ENCODE measurements at places on chromosomes 1 and 21.

DNA sequence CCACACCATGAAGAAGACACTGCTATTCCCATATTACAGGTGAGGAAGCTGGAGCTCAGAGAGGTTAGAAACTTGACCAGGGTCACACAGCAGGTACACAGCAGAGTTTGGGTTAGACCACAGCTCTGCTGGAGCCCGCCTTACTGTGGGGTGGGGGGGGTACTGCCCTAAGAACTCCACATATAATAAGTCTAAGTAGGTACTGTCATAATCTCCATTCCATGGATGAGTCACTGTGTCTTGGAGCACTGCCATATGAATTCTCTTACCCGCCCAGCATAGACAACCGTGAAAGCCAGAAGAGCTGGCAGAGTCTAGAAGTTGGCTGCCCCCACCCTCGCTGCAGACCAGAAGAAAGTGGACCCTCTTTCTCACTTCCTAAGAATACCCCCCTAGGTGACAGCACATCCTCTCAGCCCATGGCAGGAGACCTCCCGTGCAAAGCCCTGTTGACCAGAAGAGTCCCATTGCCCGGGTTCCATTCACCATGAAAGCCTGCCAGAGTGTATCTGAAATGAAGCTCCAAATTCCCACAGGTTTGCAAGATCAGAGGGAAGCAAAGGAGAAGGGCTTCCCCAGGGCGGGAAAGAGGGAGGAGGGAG is 5.2 kb upstream of the PLA2G2D start:
- no peak for DNase-seq

DNA sequence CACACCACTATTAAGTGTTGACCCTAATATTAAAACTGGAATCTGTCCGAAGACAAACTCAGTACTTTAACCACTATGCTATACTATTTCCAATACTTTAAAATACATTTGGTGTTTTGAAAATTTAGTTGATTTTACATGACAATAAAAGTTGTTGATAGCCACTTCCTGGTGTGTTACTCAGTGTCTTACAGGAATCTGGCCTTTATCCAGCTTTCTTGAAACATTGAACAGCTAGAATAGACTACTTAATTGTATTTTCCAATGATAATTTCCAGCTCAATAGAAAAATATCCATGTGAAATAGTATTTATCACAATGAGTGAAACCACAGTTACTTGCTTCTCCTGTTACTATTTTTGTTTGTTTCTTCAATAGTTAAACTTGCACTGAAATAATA is 369.6 kb upstream of the ADGRL4 start:
- no peak for DNase-seq

GRCh38 chr1:156959925-156960324 is 39.5 kb downstream of the LRRC71 start:
- DNase-seq = no peak

DNA sequence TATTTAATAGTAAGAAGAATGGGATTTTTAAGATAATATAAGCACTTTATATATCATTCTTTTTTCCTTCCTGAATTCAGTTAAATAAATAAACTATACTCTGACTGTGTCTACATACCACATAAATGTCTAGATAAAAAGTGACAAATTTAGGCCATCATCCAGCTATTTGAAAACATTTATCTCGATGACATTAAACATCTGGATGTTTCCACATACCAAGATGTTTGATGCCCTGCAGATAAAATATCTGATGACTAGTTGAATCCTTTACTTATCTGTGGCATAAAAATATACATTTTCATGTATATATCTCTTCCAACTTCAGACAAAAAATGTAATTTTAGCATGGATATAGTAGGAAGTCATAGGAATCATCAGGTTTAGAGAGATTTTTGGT is 348.3 kb downstream of the DPYD start:
- DNase-seq = no peak

GRCh38 chr21:16084776-16085364 is 355.1 kb downstream of the USP25 start:
- DNase-seq = no peak

DNA sequence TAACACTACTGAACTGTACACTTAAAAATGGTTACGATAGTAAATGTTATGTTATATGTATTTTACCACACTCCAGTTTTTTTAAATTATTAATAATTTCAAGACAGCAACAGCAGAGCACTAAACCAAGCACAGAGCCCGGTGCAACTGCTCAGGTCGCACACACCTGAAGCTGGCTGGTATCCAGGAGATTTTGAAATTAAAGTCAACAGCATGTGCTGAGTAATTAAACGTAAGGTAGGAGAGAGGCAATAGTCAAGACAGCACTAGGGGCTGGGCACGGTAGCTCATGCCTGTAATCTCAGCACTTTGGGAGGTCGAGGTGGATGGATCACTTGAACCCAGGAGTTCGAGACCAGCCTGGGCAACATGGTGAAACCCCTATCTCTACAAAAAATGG is 35.1 kb upstream of the SLC30A10 start:
- DNase-seq = no peak

DNA sequence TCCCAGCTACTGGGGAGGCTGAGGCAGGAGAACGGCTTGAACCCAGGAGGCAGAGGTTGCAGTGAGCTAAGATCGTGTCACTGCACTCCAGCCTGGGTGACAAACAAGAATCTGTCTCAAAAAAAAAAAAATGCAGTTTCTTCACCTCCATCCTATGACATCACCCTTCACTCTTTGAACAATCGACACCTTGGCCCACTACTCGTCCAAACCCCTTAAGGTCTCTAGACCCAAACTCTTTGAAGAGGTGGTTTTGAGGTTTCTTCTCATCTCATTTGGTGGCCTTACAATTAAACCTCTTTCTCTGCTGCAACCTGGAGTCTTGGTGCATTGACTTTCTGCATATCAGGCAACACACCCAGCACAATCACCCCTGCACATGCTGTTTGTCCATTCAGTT is 86.1 kb downstream of the SLC16A1 start:
- DNase-seq = no peak

DNA sequence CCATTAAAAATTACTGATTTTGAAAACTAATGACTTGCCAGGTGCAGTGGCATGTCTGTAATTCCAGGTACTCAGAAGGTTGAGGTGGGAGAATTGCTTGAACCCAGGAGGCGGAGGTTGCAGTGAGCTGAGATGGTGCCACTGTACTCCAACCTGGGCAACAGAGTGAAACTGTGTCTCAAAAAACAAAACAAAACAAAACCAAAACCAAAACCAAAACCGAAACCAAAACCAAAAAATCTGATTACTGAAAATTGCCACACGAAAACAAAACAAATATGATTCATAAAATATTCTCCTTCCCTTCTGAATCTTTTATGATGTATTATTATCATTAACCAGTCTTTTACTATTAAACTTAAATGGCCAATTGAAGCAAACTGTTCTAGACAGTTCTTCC is 74.1 kb downstream of the SERINC2 start:
- DNase-seq = no peak

DNA sequence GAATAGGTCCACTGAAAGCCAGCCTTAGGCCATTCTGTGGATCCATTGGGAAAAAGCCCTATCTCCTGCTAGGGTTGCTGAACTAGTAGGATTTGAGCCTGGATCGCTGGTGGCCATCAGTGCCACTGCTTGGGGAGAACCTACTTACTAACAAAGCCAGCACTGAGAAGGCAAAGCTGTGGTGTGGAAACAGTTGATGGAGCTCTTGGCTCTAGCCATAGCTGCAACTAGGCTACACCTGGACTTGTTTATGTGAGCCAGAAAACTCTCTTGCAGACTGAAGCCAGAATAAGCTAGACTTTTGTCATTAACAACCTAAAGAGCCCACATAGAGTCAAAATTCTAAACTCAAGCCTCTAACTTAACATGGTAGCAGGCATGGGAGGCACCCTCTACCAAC is 20.7 kb downstream of the DAB1 start:
- DNase-seq = no peak

GRCh38 chr1:21706151-21706835 is 37.1 kb upstream of the RAP1GAP start:
- DNase-seq = no peak
